Osteoblast (primary cell): ENCODE measurements at places on chromosomes 1 and 21. TPM values are rescaled to one million over a fixed set of nuclear protein-coding genes. Genes with fewer than 3 reads are reported as not detected.
A peak's percentile ranks its signal among the peaks of the same experiment; 100 is the strongest.

GRCh38 chr21:34513129-34513675, 1.2 kb upstream of the KCNE1 start:
- no peak overlapping the region for H3K4me3 ChIP-seq
- H3K36me3 ChIP-seq: peaks cover 24% of the 10 kb centered on the region
- no peaks in the 10 kb centered on the region for H3K4me1 ChIP-seq
- DNase-seq: no peak

GRCh38 chr1:211260141-211261107, 1.3 kb downstream of the RCOR3 start:
- H3K4me1 ChIP-seq: peaks cover 21% of the 10 kb centered on the region
- H3K4me3 ChIP-seq: peak overlapping the region; percentile 95
- peaks cover 4% of the 10 kb centered on the region for H3K36me3 ChIP-seq
- H3K27ac ChIP-seq: peak overlapping the region; percentile 58

DNA sequence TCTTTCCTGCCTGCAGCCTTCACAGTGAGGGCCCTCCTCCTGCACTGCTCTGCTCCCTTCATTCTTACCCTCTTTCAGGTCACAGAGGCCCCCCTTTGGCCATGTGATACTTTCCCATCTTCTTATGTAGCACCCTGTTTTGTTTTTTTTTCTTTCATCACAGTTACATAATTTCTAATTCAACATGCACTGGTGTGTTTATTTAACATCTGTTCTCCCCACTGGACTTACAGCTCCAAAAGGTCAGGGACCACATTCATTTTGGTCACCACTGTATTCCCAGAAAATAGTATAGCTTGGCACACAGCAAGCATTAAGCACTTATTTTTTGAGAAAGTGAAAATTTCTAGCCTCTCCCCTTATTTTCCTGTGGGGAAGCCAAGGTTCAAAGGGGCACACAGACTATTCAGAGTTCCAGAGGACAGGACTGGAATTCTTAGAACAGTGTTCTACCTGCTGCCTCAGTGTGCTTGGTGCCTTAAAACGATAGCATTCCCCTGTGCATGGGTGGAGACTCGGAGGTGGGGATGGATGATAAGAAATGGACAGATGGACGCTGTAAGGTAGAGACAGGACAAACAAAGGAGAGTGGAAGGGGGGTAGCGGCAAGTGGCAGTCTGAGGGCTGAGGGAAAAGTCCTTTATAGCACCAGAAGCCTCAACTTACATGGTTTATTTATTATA, 5.3 kb downstream of the DENND2D start:
- peak; percentile 51 for DNase-seq
- H3K4me1 ChIP-seq: peaks cover 37% of the 10 kb centered on the region
- no peak overlapping the region for H3K4me3 ChIP-seq
- no peaks in the 10 kb centered on the region for H3K36me3 ChIP-seq

DNA sequence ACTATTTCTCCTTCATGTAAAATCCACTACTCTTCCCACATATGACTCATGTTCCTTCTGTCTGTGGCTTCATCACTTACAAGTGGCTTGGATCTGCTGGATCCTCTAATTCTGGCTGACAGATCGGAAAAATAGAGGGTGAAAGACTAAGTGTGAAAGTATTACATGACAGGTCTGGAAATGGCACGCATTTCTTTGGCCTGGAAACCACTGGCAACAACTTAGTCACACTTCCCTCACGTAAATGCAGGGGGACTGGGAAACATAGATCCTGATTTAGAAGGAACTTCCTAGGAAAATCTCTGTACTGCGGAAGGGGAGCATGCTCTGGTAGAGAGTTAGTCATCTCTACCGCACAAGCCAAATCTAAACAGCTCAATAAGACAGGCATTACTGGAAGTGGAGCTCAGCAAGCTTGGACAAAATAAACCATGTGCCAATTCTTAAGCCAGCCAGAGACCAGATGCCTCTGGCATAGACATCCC, 305.4 kb upstream of the PTBP2 start:
- peaks cover 11% of the 10 kb centered on the region for H3K4me1 ChIP-seq
- H3K27me3 ChIP-seq: no peaks in the 10 kb centered on the region
- H3K36me3 ChIP-seq: no peaks in the 10 kb centered on the region
- peak; percentile 90 for DNase-seq

DNA sequence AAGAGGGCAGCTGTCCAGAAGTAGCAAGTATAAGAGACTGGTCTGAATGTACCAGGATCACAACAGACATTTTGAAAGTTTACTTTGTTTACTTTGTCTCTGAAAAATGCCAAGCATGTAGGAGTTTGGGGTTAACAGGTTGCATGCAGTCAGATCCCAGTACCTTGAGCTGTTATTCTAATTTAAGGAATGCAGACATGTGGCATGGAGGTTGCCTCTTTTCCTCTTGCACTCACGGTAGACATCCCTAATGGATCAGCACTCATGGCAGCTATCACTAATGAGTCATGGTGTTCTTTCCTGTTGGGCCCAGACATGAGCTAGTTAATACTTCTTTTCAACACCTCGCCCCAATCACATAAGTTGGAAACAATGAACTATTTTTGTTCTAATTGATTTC, 67.3 kb downstream of the GADD45A start:
- H3K27ac ChIP-seq: peak overlapping the region; percentile 89
- H3K36me3 ChIP-seq: peaks cover 18% of the 10 kb centered on the region

- H3K27ac ChIP-seq: peak overlapping the region; percentile 100
- H3K4me1 ChIP-seq: peaks cover 66% of the 10 kb centered on the region
- no peaks in the 10 kb centered on the region for H3K27me3 ChIP-seq
- no peaks in the 10 kb centered on the region for H3K36me3 ChIP-seq
These were observed 357.1 kb downstream of the LTN1 start for GRCh38 chr21:28635541-28635940.

- no peaks in the 10 kb centered on the region for H3K36me3 ChIP-seq
- no peak overlapping the region for H3K4me3 ChIP-seq
- H3K4me1 ChIP-seq: no peaks in the 10 kb centered on the region
- H3K27ac ChIP-seq: no peak overlapping the region
- DNase-seq: no peak
These were observed 19.2 kb downstream of the SYT6 start for GRCh38 chr1:114134518-114134917.

- no peaks in the 10 kb centered on the region for H3K27me3 ChIP-seq
- H3K4me1 ChIP-seq: peaks cover 11% of the 10 kb centered on the region
- no peaks in the 10 kb centered on the region for H3K36me3 ChIP-seq
- no peak overlapping the region for H3K4me3 ChIP-seq
- no peak overlapping the region for H3K27ac ChIP-seq
These were observed 69.7 kb downstream of the CC2D1B start for GRCh38 chr1:52296345-52296744.

GRCh38 chr1:210251680-210252490, 19.3 kb downstream of the SERTAD4 start:
- no peak overlapping the region for H3K27ac ChIP-seq
- no peak for DNase-seq
- peaks cover 12% of the 10 kb centered on the region for H3K4me1 ChIP-seq

DNA sequence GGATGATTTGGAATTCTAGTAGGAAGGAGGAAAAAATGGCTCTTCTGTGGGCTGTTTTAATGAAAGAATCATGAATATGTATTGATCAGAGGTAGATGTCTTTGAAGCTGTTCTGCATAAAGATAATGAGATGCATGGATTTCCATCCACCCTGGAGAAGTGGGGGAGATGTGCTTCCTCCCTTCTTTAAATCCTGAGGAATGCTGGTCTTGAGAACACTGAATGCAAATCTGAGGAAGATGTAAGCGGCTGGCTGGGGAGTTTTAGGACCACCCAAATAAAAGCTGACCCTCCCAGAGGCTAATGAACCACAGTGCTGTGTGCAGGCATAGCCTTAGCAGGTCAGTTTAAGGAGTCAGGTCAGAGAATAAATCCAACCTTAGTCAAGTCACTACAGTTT, 37.3 kb downstream of the ZMYND12 start:
- DNase-seq: no peak
- H3K4me3 ChIP-seq: no peak overlapping the region
- peaks cover 41% of the 10 kb centered on the region for H3K27me3 ChIP-seq
- H3K4me1 ChIP-seq: peaks cover 10% of the 10 kb centered on the region
- H3K36me3 ChIP-seq: no peaks in the 10 kb centered on the region
- no peak overlapping the region for H3K27ac ChIP-seq

DNA sequence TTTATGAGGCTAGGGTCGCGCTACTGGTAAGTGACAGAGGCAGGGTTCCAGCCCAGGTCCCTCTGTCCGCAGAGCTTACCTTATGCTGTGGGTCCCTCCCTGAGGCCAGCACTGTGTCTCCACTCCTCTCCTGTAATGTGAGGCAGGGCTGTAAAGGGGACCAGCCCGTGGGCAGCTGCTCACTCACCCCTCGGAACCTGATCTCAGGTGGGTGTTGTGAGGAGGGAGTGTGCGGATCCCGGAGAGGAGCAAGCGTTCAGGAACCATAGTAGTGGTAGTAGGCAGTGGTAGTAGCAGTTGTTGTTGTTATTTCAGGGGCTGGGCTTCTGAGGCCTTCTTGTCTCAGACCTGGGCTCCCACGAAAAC, 1.7 kb downstream of the ZC3H12A start:
- no peaks in the 10 kb centered on the region for H3K27me3 ChIP-seq
- peak overlapping the region; percentile 92 for H3K27ac ChIP-seq
- H3K36me3 ChIP-seq: peaks cover 36% of the 10 kb centered on the region
- DNase-seq: no peak

GRCh38 chr21:42663860-42664535, 10.6 kb downstream of the PDE9A start:
- H3K27ac ChIP-seq: no peak overlapping the region
- no peak for DNase-seq
- peaks cover 11% of the 10 kb centered on the region for H3K27me3 ChIP-seq
- H3K36me3 ChIP-seq: no peaks in the 10 kb centered on the region
- H3K4me1 ChIP-seq: no peaks in the 10 kb centered on the region

DNA sequence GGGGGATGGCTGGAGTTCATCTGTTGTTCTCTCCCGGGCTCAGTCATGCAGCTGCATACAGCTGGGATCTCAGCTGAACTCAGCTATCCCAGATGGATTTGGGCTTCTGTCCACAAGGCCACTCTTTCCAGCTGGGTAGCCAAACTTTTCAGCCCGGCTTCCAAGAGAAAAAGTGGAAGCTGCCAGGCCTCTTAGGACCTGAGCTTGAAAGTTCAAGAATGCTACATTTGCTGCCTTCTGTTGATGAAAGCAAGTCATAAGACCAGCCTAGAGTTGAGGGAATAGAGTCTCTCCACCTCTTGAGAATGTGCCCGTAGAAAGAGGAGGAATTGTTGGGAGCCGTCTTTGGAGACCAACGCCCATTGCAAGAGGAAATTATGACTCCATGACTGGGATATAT, 95.3 kb downstream of the C1orf21 start:
- no peak overlapping the region for H3K4me3 ChIP-seq
- no peaks in the 10 kb centered on the region for H3K36me3 ChIP-seq
- peaks cover 21% of the 10 kb centered on the region for H3K4me1 ChIP-seq
- no peaks in the 10 kb centered on the region for H3K27me3 ChIP-seq
- DNase-seq: no peak

DNA sequence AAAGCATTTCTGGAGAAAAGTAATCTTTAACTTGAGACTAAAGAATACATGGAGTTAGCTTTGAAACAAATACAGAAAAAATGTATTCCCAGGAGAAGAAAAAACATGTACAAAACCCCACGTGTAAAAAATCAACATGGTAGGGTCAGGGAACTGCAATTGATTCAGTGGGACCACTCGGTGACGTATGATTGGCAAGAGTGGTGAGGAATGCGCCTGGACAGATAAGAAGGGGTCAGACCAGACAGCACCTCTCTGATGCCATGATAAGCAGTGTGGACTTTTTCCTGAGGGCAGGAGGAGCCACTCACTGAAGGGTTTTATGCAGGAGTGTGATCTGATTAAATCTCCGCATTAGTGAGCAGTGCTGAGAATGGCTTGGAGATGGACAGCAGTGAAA, 142.5 kb downstream of the DAB1 start:
- no peak for DNase-seq
- no peak overlapping the region for H3K4me3 ChIP-seq
- H3K4me1 ChIP-seq: no peaks in the 10 kb centered on the region
- H3K36me3 ChIP-seq: no peaks in the 10 kb centered on the region
- H3K27ac ChIP-seq: no peak overlapping the region

DNA sequence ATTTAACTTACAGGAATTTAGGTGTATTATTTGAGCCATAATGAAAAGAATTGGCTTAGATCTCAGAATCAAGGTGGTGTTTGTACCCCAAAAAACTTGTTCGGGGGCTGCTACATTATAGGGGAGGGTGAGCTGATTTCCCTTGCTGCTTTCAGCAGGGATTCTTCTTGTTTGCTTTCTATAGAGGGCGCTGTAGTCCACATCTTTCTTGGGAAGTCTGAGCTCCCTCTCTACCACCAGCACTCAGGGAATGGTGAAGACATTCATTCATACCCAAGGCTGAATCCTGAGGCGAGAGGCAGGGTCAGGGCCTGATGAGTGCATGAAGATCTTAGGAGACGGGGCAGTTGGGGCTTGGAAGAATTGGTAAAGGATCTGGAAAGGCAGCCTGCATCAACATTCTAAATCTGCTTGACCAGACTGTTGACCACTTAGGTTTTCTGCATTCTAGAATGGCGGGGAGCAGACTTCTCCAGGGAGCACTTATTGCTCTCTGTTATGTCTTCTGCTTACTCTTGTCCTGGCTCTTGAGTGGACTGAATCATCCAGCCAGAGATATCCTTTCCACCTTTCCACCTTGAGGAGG, 18.9 kb downstream of the SPATA46 start:
- peak; percentile 93 for DNase-seq
- no peaks in the 10 kb centered on the region for H3K36me3 ChIP-seq
- H3K27me3 ChIP-seq: peaks cover 10% of the 10 kb centered on the region
- H3K4me3 ChIP-seq: no peak overlapping the region
- no peak overlapping the region for H3K27ac ChIP-seq

GRCh38 chr1:16073490-16074119, at the start of gene FAM131C:
Gene FAM131C, minus strand, starts transcription at chr1:16073651. Its CDS starts 209 bp downstream, at chr1:16073442.
- peaks cover 31% of the 10 kb centered on the region for H3K4me1 ChIP-seq
- H3K27me3 ChIP-seq: no peaks in the 10 kb centered on the region
- peak within 1 kb of the TSS; percentile 66 for H3K4me3 ChIP-seq
- peak; percentile 97 for DNase-seq
- no peak within 1 kb of the TSS for H3K27ac ChIP-seq

DNA sequence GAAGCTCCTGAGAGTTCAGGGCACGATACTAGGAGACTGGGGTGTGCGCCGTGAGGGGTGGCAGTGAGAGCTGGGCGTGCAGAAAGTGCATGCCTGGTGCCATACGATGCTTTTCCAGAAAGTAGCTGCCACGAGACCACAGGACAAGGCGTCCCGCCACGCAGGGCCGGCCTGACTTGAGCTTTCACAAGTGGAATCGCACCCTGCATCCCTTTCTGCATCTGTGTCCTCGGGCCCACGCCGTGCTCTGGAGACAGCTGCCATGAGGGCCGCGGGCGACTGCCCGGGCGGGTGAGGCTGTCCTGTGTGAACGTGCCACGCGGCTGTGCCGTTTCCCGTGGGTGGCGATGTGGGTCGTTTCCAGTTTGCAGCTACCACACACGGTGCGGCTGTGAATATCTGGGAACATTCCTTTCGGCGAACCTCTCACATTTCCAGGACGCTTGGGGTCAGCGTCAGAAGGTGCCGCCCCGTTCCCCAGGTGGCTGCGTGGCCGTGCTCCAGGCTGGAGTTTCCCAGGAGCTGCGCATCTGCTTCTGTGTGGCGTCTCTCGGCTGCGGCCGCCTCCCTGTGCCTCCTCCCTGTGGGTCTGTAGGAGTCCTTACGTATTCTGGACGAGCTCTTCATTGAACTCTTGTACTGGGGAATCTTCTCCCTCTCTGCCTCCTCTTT, 1.0 kb upstream of the PERM1 start:
- no peaks in the 10 kb centered on the region for H3K36me3 ChIP-seq
- no peak overlapping the region for H3K27ac ChIP-seq
- DNase-seq: peak; percentile 86
- peaks cover 3% of the 10 kb centered on the region for H3K27me3 ChIP-seq

- no peak overlapping the region for H3K4me3 ChIP-seq
- no peaks in the 10 kb centered on the region for H3K36me3 ChIP-seq
- peak; percentile 84 for DNase-seq
- H3K27me3 ChIP-seq: no peaks in the 10 kb centered on the region
These were observed 43.7 kb downstream of the KIF21B start for GRCh38 chr1:200979574-200980451.

- no peak for DNase-seq
- H3K27me3 ChIP-seq: no peaks in the 10 kb centered on the region
- no peaks in the 10 kb centered on the region for H3K4me1 ChIP-seq
These were observed 11.3 kb downstream of the C1orf105 start for GRCh38 chr1:172431721-172432192.

Gene MMEL1
- under 0.01 TPM in 1 of 2 replicates, not detected in the other for total RNA-seq
